Stimulated activated CD8-positive, alpha-beta memory T cell treated with anti-CD3 and anti-CD28 coated beads, Interleukin-7, amount 100 ng/mL, for 1 hour (primary cell): ENCODE measurements at places on chromosomes 12 and 14.

DNA sequence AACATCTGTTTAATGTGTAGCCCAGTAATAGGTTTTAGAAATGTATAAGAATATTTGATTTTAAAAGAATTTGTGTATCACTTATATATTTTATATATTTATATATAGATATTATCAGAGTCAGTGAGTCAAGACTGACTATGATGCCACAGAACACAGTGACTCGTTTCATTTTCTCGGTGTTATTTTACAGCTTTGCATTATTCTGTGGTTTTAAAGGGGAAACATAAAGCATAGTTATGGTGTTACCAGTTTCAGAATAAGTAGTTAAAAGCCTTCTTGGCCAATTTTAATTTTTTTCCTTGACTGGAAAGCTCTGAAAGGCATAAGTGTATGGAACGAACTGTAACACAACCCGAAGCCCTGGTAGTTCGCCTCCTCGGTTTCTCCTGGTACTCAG is 91.0 kb downstream of the GRIP1 start:
- DNase-seq = no peak

GRCh38 chr12:112347581-112347982 is 34.6 kb downstream of the HECTD4 start:
- no peak for DNase-seq

- no peak for DNase-seq
Observed at GRCh38 chr12:57234571-57235016, 5.1 kb downstream of the SHMT2 start.

GRCh38 chr14:32201816-32202490 is at the start of gene RNU6-7:
Gene RNU6-7 (plus strand): TSS chr14:32202045.
- DNase-seq = no peak

DNA sequence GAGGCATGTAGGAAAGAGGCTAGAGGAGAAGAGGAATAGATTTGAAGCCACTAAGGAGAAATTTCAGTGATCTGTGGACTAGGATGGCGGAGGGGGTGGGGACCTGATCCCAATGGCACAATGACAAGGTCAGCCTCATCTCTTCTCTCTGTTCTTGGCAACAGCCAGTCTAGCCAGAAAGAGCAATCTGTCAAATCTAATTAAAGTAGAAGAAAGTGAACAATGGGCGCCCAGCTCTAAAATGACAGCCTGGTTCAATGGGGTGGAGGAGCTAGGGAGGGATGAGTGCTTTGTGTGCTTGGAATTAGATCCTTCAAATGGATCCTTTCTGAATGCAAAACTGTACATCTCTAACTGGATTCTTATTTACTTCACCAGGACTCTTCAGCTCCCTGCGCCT is 37.2 kb upstream of the TUBA1C start:
- no peak for DNase-seq

DNA sequence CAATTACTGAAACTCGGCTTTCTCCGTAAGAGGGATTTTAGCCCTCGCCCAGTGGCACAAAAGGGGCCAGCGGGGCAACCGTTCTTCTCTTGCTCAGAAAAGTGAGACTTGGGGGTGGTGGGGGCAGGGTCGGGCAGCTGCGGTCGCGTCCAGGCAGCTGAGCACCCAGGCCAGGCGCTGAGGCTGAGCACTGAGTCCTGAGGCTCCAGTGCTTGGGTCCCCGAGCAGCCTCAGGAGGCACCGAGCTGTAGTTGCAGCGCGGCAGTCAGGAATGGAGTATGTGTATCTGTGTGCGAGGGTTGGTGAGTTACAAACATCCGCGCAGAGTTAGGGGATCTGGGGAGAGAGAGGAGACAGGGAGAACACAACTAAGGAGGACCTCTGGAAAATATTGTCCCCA is 4.1 kb upstream of the HOXC6 start:
- no peak for DNase-seq

GRCh38 chr14:22475381-22475780 is 113.6 kb downstream of the DAD1 start:
- DNase-seq = no peak

GRCh38 chr14:33026850-33027430 is 88.3 kb downstream of the NPAS3 start:
- DNase-seq = no peak

- no peak for DNase-seq
Observed at GRCh38 chr14:89205137-89205740, 211.8 kb downstream of the FOXN3 start.

GRCh38 chr12:106248312-106248845 is 559 bp upstream of the CKAP4 start:
- no peak for DNase-seq

GRCh38 chr12:84822525-84822924 is 90.1 kb downstream of the SLC6A15 start:
- DNase-seq = no peak

DNA sequence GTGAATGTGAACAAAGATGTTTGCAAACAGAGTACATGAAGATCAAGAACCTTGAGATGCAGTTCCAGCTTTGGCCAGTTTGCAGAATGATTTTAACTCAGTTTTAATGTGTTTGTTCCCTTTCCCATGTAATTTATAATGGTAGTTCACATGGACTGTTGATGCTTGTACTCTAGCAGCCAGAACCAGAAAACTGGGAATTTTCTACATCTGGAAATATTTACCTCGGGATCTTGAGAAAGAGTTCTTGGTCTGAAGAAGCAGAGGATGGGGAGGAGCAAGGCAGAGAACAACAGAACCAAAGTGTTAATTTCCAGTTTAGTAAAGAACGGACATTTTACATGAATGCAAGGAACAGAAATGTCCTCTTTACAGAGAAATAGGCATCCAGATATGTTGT is 37.0 kb upstream of the PMCH start:
- DNase-seq = no peak

- DNase-seq = no peak
Observed at GRCh38 chr12:916240-916639, 33.3 kb downstream of the RAD52 start.

DNA sequence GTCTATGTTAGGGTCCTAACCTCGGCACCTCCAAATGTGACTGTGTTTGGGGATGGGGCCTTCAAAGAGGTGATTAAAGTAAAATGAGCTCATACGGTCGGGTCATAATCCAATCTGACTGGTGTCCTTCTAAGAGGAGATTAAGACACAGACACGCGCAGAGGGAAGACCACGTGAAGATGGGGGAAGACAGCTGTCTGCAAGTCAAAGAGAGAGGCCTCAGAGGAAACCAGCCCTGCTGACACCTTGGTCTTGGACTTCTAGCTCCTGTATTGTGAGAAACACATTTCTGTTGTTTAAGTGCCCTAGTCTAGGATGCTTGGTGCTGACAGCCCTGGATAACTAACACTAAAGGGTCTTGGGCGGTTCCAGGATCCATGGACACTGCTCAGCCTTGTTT is 109.6 kb downstream of the DICER1 start:
- DNase-seq = no peak

DNA sequence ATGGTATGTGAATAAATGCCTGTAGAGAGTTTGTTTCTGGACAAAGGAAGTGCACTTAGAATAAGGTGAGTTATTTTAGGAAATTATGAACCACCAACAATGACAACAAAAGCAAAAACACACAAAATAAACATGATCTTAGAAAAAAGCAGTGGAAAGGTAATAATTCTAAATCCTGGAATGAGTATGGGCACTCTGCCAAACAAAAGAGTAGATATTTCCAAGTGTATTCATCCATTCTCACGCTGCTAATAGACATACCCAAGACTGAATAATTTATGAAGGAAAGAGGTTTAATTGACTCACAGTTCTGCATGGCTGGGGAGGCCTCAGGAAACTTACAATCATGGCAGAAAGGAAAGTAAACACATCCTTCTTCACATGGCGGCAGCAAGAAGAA is 269.3 kb upstream of the NPAS3 start:
- no peak for DNase-seq

GRCh38 chr14:53411125-53411524 is 258.0 kb upstream of the DDHD1 start:
- no peak for DNase-seq

- no peak for DNase-seq
Observed at GRCh38 chr14:55508676-55509075, 68.3 kb upstream of the TBPL2 start.
